Activated CD8-positive, alpha-beta T cell treated with anti-CD3 and anti-CD28 coated beads for 36 hours (primary cell): ENCODE measurements at places on chromosomes 6 and 20.

GRCh38 chr20:17334932-17335331, 108.1 kb downstream of the PCSK2 start:
- DNase-seq, result no peak

GRCh38 chr6:35993150-35993549, 31.3 kb downstream of the SLC26A8 start:
- no peak for DNase-seq

- no peak for DNase-seq
These were observed 174.1 kb downstream of the FARS2 start for GRCh38 chr6:5435449-5435848.

GRCh38 chr6:107616775-107617174, 126.9 kb downstream of the SOBP start:
- no peak for DNase-seq

GRCh38 chr6:151286214-151286613, 46.4 kb downstream of the AKAP12 start:
- DNase-seq, result no peak

DNA sequence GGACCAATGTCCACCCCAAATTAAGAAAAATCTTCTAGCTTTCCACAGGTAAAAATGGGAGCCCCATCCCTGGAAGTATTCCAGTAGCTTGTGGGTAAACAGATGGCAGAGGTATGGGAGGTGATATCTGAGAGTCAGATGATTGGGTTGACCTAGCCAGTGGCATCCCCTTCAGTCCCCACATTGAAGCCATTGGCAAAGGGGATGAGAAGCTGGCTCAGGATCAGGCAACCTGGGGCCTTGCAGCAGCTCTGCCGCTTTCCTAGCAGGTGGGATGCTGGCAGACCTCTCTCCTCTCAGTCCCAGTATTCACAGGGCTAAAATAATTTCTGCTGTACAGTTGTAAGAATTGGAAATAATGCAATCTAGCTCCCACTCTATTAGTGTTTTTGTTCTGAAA, 108.9 kb upstream of the KCNG1 start:
- no peak for DNase-seq

- no peak for DNase-seq
These were observed 2.9 kb downstream of the CPNE5 start for GRCh38 chr6:36836111-36837021.

- no peak for DNase-seq
These were observed 69.9 kb upstream of the BTBD3 start for GRCh38 chr20:11847827-11848226.

GRCh38 chr6:90764001-90764400, 177.1 kb upstream of the MAP3K7 start:
- no peak for DNase-seq

- no peak for DNase-seq
These were observed 117.5 kb downstream of the PLCB4 start for GRCh38 chr20:9186396-9186795.

DNA sequence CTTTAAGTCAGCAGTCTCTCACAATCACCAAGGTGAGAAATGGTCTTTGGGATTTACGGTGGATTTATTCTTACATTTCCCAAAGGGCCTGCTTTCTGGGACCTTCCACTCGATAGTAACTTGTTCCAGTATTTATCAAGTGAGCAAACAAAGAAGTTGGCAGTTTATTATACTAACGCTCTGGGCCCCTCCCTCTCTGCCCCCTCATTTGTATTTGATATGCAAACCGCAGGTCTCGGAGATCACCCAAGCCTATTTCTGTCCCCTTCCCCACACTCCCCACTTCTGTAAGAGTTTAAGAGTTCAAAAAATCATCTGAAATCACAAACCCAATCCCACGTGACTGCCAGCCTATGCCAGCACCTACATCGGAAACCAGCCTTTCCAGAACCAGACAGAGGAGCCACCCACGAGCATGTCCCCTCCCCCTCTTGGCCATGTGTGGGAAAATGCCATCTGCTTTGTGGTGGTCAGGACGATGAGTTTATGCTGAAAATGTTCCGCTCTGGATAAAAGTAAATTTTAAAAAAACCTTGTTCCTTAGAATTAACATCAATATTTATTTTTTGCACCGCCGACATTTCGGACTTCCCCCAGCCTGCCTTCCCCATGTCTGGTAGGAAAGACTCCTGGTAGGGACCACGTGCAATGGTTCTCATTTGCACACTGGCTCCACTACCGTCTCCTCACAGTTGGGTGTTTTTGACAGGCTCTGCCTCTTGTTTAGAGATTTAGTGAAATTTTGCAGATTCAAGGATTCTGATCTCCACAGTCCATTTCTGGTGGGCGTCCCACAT, 281.0 kb downstream of the TFAP2C start:
- no peak for DNase-seq

- DNase-seq, result peak; percentile 62
These were observed 126.4 kb downstream of the BANF2 start for GRCh38 chr20:17825960-17826843.

GRCh38 chr20:43237651-43238168, 48.0 kb upstream of the PTPRT start:
- DNase-seq, result no peak

GRCh38 chr20:7248281-7249201, 481.1 kb downstream of the BMP2 start:
- DNase-seq, result no peak

GRCh38 chr20:36214684-36215256, 21.5 kb upstream of the AAR2 start:
- peak; percentile 22 for DNase-seq

DNA sequence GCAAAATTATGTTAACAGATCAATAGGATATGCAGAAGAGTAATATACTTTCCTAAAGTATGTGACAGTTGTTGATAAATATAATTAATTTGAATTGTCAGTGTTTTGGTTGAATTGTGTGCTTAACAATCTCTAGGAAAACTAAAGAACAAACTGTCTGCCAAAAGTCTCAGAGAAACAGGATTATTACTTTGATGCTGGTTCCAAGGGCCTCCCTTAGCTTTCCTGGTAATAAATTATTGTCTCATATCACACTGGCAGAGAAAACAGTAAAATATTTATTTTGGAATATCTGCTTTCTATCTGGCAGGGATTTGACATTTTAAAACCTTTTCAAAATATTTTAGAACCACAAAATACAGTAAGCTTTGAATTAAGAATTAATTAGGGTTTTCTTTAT, 40.1 kb upstream of the CARMIL1 start:
- no peak for DNase-seq
